ENCODE measurements at places on chromosomes 1 and 21. TPM values are rescaled to one million over a fixed set of nuclear protein-coding genes. Genes with fewer than 3 reads are reported as not detected.

DNA sequence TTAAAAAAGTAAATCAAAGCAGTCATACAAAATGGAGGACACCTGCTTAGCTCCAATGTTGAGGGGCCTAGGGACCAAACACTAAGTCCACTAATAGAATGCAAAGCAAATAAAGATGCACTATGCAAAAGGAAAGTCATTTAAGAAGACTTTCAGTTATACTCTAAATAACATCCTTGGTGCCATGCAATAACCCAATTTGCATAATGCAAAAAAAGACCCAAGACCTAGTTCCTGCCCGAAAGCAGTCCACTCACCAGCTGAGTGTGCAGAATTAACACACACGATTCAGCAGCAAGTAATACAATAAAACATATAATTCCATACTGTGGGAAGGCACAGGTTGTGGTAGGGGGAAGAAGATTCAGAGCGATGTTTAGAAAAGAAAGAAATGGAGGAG is 101.8 kb downstream of the TGFBR3 start:
- DNase-seq = no peak

DNA sequence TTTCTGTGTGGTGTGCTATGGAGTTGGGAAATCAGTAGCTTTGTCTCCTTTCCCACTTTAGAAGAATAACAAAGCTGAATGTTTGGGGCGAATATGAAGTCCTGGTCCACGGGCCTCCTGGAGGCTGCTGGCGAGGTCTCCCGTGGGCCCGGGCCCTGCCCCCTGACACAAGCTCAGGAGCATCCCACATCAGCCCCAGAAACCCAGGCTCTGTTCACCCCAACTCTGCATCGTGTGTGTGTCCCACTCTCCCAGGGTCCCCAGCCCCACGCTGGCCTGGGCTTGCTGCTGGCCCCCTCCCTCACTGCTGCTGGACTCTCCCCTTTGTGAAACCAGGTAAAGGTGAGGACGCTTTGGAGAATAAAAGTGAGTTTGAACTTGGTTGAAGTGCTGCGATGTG is 8.1 kb downstream of the PRDM16 start:
- DNase-seq = no peak

Gene SPRR2F
- not detected for total RNA-seq

Gene CHRNB2
- not detected for total RNA-seq

DNA sequence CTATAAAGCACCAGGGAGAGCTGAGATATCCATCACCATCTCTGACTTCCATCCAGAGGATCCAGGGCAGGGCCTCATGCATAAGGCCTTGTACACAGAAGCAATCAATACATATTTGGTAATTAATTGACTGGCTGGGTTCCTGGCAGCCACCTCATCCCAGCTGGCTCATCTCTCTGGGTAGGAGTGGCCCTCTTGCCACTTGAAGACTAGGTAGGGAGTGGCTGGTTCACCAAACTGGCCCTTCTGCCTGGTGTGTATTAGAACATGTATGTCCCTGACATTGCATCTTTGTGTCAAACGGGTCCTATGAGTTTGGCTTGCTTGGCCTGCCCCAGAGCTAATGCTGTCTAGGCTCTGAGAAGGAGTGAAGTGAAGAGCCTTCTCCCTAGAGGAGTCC is 11.8 kb downstream of the NUAK2 start:
- no peak for DNase-seq

DNA sequence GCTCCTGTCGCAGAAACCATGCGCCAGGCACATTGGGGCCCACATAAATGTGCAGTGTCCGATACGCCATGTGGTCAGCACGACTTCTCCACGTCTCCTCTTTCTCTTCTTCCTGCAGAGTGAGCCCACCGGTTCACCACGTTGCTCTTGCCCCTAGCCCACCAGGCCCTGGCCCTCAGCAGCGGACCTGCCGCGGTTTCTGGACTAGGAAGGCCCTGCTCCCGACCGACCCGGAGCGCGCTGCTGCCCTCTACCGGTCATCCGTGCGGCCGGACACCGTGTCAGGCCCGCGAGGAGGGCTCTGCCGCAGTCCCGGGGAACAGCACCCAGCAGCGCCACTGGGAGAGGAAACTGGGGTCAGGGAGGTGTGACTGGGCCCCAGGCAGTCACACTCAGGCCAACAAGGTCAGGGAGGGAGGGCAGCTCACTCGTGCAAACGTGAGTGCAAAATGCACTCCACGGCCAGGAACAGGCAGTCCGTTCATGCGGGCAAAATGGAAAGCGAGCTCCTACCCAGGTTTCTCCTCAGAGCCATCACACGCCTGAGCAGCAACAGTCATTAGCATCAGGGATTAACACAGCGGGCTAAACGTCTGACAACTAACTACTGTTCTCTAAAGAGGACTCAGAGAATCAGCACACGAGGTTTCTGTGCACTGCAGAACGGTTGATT is 13.7 kb downstream of the TLR5 start:
- peak; percentile 93 for DNase-seq

Gene TLR5
- 5.2 TPM for total RNA-seq

DNA sequence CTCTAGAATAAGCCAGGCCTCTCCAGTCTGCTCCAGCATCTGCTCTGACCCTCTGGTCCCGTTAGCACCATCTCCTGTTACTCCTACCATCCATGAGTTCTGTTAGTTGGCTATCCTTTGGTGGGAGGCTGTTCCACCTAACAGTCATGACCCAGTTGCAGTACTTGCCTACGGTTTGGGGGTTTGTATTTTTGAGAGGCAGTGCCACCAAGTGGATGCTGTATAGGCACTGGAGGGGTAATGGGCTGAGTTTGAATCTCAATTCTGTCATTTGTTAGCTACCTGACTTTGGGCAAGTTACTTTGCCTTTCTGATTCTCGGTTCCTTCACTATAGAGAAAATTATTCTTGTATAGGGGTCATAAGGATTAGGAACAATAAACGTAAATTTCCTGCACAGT is 12.1 kb upstream of the C8B start:
- no peak for DNase-seq

GRCh38 chr1:1891349-1892078 is 627 bp upstream of the GNB1 start:
- DNase-seq = peak; percentile 90

Gene GCSAML
- total RNA-seq = 0.29 TPM

Gene SPATA17
- 0.48 TPM for total RNA-seq

Gene ASH1L
- 67.4 TPM for total RNA-seq

DNA sequence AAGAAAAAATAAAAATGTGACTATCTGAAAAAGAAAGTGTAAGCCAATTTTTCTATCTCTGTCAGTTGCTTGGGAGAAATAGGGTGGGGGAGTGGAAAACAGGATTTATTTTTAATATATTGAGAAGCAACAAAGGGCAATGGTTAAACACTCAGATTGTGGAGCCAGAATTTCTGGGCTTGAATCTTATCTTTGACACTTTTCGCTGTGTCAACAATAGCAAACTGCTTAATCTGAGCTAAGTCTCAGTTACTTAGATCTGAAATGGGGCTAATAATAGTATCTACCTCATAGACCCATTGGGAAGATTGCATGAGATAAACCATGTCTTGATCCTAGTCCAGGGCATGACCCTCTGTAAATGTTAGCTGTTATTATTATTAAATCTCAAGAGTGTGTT is 468.1 kb downstream of the ADGRL2 start:
- no peak for DNase-seq

GRCh38 chr1:59689730-59690129 is 125.0 kb upstream of the HOOK1 start:
- DNase-seq = no peak

DNA sequence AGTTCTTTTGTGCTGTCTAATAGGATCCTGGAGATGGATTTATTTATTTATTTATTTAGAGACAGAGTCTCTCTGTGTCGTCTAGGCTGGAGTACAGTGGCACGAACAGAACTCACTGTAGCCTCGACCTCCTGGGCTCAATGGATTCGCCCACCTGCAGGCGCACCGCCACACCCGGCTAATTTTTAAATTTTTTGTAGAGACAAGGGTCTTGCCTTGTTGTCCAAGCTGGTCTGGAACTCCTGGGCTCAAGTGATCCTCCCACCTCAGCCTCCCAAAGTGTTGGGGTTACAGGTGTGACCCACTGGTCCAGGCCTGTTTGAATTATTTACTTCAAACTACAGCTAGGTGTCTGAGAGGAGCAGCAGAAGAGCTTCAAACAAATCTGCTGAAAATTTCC is 9.6 kb upstream of the SPEN start:
- DNase-seq = no peak

DNA sequence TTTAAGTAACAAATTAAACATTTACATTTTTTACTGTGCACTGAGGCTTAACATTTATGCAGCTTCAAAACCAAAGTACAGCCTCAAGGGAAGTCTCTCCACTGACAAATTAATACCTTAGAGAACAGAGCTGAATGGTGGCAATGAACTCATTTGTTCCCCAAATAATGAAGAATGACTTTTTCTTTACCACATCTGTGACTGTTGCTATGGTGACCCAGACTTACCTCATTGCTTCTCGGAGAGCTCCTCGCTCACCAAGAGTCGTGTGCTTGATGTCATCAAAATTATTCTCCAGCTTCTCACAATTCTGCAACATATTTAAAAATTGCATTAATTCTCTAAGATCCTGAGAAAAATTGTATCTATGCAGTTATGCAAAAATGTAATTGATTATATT is 92.9 kb downstream of the DPYD start:
- no peak for DNase-seq

- no peak for DNase-seq
Measured at GRCh38 chr1:154329152-154329521, 3.8 kb downstream of the ATP8B2 start.

- no peak for DNase-seq
Measured at GRCh38 chr1:243938208-243938607, 88.2 kb upstream of the AKT3 start.

Gene C1orf141
- not detected for total RNA-seq

Gene MINDY1
- total RNA-seq = 17.8 TPM

DNA sequence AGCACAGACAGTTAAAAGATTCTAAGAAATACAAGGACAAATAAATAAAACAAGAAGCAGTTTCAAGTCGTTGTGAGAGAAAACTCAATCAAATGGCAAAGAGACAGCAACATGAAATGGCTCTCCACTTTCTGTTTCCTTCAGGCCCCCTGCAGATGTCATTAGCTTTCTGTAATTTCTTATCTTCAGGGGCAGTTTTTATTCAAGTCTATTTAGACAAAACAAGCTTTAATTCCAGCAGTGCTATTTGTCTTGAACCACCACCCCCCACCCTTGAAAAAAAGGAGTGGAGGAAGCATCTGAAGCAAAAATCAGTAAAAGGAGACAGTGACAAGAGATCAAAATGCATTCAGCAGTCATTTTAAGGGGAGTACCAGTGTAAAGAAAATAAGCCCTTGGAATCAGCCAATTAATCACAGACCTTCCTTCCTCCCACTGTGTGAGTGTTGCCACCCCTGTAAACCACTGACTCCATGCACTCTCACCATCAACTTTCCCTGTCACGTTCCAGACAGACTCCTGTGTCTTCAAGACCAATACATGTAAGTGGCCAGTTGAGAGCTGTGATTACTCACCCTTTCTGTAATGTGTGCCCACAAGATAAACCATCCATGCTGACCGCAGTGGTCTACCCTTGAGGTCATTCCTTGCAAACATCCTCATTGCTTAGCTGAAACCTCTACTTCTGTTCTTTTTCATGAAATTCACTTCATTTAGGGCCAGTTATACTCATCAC is 136.1 kb upstream of the HOOK1 start:
- DNase-seq = no peak

DNA sequence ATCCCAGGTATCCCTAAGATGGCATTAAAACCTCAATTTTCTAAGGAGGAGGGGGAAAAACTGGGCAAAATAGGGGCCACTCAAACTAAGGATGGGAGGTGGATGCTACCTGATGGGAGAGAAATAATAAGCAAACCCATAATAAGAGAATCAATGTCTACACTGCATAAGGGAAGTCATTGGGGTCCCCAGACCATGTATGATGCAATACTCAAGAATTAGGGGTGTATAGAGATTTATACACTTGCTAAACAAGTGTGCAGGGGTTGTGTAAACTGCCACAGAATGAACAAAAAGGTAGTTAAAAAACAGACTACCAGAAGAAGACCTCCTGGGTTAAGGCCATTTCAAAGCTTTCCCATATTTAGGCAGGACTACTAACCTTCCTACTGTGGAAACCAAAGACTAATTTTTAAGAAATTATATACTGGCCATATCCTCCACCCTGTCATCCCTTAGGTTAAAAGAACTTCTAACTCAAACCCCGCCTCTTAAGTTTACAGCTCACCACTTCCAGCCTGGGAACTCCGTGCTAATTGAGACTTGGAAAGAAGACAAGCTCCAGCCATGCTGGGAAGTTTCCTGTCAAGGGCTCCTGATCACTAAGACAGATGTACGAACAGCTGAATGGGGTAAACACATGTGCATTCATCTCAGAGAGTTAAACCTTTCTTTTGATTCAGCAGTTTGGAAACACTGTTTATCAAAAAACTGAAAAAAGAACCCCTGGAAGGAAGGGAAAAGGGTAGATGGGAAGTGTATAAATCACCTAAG is 64.4 kb upstream of the TLR5 start:
- no peak for DNase-seq

GRCh38 chr1:156643778-156644092 is 1.8 kb downstream of the BCAN start:
- DNase-seq = no peak

DNA sequence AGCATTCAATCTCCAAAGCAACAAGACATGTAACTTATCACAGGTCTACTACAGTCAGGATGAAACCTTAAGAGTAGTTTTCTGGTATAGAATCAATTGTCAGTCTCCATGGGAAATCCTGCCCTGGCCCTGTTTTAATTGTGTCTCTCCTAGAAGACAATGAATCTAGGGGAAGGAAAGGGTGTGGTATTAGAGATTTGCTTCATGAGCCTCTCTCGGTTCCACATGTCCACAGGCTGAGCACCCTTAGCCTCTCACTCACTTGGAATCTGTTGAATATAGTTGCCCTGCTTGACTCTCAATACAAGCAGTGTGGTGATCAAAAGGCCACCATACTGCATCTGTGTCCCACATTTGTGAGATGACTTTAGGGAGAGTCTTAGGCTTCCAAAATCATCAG is 17.7 kb downstream of the SPATA46 start:
- no peak for DNase-seq

GRCh38 chr1:169604781-169605560 is 18.7 kb upstream of the F5 start:
- DNase-seq = no peak
